ENCODE measurements at places on chromosomes 12 and 14.

- peak; percentile 36 for DNase-seq
Observed at GRCh38 chr14:26088275-26088674, 509.6 kb downstream of the NOVA1 start.

DNA sequence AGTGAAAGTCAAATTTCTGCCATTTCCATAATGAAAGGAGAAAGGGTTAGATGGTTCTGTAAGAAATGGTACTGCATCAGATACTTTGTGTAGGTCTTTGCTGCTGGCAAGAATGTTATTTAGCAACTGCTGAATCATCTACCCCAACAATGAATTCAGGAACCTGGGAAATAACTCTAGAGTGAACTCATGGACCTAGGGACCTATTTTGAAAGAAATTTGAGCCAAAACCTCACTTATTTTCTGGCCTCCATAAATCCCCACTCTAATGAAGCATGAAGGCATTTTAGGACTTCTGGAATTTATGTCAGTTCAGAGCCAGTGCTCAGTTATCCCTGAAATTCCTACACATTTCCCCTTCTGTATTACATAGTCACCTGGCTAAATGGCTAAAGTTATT lies 50.9 kb upstream of the CPNE8 start:
- DNase-seq = no peak

DNA sequence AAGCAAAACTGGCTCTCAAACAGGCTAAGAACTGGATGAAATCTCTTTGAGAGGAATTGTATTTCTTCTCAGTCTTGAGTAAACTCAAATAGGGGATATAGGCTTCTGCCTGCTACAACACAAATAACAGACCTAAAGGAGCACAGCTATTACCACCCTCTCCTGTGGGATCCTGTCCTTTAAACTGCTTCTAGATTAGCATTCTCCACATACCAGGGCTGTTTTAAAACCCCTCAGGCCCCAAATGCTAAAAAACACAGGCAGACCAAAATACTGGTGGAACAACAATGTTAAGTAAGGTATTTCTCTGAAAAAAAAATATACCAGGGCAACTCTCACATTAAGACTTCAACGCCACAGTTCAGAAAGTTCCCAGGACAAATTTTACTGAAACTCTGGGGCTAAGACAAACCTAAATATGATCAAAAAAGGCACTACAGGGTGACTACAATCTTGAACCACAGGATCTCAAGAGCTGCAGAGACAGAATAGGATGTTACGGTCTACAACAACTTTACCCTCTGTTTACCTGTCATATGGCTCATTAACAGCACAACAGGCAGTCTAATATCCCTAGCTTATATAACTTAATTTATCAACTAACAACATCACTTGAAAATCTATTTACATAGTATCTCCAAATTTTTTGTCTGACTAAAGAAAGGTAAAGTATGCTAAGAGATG lies 7.2 kb downstream of the CPNE8 start:
- DNase-seq = peak; percentile 65

DNA sequence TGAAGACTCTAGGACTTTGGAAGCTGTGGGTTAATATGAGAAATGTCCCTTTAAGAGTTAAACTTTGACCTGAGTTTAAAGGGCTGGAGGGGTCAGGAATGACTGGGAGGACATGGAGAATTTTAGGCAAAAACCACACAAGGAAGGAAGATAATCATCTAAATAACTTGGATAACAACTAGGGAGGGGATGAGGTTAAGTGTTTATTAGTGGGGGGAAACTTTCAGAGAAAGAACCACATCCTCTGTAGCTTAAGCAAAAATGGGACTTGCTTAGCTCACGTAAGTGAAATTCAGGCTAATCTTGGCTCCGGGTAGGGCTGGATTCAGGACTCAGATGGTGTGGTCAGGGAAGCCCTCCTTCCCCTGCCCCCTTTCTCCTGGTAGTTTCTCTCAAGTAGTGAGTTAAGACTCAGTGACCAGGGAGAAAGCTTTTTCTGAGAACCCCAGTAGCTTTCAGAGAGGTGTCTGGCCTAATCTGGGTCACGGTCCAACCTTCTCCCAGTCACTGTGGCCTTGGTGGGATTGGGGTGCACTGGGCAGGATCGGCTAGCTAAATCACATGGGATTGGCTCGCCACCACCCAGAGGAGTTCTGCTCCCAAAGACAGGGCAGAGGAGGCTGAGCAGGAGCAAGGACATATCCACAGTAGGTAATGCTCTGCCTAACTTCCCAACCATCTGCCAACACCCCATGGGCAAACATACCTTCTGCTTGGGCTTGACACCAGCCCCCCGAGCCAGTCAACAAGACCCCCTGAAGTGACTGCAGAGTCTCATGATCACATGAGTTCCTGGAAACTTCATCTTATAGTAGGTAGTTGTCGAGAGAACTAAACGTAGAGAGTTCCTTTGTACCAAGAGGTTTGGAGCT lies 52.8 kb downstream of the ARF6 start:
- no peak for DNase-seq

GRCh38 chr12:10554228-10554755 lies 48.6 kb downstream of the EIF2S3B start:
- no peak for DNase-seq

GRCh38 chr14:39266525-39266870 lies 32.8 kb downstream of the MIA2 start:
- no peak for DNase-seq

DNA sequence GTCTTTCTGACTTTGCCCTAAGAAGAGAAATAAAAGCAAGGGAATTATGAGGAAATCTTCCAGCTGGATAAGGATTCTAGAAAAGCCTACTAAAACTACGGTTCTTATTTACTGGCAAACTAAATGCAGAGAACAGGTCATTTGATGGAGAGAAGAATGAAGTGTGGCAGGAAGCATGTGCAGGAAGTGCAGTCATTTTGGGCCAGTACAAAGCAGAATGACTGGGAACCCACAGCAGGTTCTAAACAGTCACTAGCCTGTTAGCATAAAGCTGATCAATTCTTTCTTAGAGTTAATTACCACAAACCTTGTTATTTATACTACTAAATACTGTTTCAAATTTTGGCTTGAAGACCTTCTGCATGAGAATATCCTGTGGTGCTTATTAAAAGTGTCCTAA lies 36.7 kb downstream of the CFAP54 start:
- no peak for DNase-seq

GRCh38 chr14:32129124-32129523 lies 52.0 kb downstream of the ARHGAP5 start:
- DNase-seq = no peak

GRCh38 chr14:99349721-99350495 lies 77.9 kb upstream of the BCL11B start:
- no peak for DNase-seq

- DNase-seq = no peak
Observed at GRCh38 chr14:24430682-24431568, 1.2 kb downstream of the KHNYN start.

GRCh38 chr14:72929316-72930080 lies 3.2 kb downstream of the DCAF4 start:
- DNase-seq = no peak
